Stimulated activated CD4-positive, alpha-beta T cell treated with anti-CD3 and anti-CD28 coated beads, Interleukin-1b, Interleukin-23, amount 100 ng/mL, for 1 hour (primary cell): ENCODE measurements at places on chromosomes 2 and 18.

DNA sequence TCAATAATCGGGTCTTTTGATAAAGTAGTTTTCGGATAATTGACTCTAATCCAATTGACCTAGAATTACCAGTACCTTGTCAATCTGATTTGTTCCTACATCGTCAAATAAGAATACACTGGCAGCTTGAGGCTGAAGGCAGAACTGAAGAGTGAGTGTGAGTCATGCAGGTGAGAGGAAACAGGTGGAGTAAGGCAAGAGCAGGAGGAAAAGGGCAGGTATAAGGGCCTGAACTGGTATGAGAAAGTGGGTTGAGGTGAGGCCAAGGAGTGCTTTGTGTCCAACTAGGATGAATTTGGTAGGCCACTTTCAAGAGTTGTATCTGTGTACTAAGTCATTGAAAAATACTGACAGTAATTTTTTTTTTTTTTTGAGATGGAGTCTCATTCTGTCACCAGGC, 186.0 kb downstream of the ZNF385B start:
- no peak for DNase-seq

DNA sequence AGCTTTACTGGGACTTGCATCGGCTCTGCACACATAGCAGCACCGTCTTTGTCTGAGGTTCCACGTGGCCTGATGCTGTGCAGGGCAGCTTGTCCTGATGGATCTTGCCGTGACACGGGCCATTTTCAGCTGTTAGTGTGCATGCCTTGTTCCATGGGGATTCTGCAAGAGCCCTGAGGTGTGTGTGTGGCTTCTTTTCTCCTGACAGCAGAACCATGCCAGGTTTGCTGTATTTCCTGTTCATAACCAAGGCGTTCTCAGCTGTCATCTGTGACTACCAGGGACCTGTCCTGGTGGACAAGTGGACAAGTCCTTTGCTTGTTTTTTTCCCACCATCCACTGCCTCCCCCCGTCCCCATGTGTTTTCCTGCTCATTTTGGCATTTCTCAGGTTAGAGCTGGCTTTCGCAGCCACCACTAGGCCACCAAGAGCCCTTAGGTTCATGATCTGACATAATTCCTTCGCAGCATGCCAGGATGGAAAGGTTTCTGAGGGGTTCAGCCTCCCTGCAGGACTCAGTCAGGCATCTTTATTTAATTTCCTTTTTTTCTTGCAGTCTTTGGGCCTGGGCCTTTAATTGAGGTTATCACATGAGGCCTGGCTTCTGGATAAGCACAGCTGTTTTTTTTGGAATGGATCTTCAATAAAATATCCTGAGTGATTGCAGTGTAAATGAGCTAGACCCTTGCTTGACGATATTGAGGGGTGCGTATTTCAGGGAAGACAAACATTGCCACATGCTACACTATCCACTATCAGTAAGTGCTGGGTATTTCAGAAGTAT, 139.4 kb downstream of the NCK2 start:
- DNase-seq: no peak

GRCh38 chr2:25497229-25497917, 155.6 kb upstream of the DNMT3A start:
- DNase-seq: no peak

- DNase-seq: no peak
Observed at GRCh38 chr2:60605866-60606265, 52.4 kb upstream of the BCL11A start.

- DNase-seq: no peak
Observed at GRCh38 chr18:54260396-54261072, 8.8 kb upstream of the POLI start.

- DNase-seq: no peak
Observed at GRCh38 chr18:37471637-37472036, 94.0 kb downstream of the CELF4 start.

GRCh38 chr2:29259221-29259620, 144.0 kb downstream of the CLIP4 start:
- DNase-seq: no peak

GRCh38 chr2:227115761-227116160, 48.2 kb downstream of the COL4A4 start:
- DNase-seq: no peak

DNA sequence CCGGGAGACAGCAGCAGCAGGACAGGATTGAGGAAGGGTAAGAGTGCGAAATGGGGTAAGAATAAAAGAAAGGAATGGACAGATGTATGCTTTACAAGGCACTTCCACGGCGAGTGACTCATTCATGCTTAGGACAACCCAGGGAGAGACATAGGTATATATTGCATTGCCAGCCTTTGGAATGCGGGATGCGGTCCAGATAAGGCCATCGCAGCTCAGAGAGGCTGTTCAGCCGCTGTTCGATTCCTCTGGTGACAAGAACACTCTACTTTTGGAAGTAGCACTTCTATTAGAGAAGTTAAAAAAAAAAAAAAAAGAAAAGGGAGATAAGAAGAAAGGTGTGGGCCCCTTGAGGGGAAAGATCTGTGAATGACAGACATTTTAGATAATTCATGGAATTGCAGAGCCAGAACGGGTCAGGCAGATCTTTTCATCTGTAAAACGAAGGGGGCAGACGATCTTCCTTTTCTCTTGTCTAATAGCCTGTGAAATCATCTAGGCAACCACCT, 819 bp upstream of the NCOA1 start:
- DNase-seq: no peak

- no peak for DNase-seq
Observed at GRCh38 chr2:137924019-137924418, 40.3 kb upstream of the HNMT start.

DNA sequence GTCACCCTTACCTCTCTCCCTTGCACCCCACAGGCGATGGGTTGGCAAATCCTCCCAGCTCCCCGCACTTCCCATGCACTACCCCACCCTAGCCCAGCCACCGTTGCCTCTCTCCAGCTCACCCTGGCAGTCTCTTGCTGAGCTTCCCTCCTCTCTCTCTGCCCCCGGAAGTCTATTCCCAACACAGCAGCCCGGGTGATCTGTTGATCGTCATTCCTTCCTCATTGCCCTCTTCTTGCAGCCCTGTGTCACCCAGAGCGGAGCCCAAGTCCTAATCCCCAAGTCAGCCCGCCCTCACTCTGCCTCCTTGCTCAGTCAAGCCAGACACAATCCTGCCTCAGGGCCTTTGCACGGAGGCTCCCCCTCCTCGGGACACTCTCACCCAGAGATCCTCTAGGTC, 55.2 kb downstream of the CIB4 start:
- DNase-seq: no peak

DNA sequence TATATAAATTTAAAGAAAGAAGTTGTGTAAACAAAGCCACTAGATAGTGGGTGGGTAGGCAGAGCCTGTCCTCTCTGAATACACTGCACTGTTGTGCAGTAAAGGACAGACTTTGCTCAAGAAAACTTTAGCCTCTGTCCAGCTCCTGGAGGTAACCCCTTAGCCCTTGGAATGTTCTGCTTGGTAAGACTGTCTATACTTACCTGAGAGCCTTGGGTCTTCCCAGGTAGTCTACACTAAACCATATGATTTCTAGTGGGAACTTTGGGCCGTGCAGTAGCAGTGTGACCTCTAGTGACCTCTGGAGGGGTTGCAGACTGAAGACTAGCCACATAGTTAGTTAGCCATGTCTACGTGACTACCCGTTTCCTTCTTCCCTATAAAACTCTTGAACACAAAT, 678.3 kb upstream of the NRXN1 start:
- no peak for DNase-seq

DNA sequence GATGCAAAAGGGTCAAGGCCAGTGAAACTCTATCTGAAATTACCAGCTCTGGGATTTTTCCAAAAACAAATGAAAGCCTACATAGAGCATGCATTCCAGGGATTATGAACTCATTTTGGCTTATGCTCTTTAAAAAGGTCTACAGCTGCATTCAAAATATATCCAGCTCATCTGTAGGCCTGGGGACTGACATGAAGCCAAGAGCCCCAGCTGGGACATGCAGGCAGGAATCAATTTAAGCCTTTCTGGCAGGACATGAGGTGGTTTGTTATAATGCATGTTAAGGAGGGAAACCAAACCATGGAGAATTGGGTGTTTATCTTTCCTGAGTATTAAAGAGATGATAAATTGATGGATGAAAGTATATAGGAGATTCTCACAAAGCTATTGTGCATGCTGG, 164.5 kb downstream of the RBM43 start:
- no peak for DNase-seq

DNA sequence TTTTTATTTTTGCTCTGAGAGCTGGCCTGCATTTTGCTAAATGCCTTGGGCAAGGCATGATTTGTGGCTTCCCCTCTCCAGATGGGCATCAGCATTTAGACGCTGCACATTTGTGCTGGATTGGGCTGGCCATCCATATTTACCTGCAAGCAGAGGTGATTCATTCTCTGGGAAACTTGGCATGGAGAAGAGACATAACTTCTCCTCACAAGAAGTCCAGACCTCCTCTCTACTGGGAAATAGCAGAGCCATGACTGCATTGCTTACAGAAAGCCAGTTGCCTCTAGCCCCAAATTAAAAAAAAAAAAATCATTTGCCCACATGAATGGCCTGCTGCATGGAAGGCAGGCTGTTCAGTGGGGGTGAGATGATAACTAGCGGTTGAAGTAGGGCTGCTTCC, 120.1 kb downstream of the ACTR3 start:
- DNase-seq: no peak

- no peak for DNase-seq
Observed at GRCh38 chr2:172571245-172571644, 15.4 kb downstream of the PDK1 start.

DNA sequence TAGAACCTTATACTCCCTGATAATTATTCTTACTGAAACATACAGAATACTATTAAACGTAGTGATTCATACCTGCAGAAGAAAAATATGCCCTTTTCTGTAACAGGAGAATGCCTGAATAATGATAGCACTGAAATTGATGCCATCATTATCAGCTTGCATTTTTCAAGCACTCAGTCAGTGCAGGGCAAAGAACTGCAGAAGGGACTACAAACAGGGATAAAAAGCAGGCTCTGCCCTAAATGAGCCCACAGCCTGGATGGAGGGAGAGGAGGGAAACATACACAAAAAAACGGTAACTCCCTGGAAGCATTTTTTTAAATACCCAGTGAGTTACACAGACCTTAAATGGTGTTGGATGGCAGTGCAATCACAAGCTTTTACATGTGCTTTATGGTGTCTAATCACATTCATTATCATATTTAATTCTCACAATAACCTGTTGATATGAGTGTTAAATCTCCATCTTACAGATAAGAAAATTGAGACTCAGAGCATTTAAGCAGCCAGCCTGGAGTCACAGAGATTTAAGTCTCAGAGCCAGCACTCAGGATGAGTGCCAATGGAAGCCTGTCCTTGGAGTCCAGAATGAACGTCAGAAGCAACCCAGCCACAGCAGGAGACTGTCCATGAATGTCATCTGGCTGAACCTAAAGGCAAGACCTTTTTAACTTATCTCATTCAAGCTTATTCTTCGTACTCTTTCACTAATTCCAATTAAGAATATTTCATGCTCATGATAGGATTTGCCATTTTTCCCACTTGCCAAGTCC, 139.3 kb upstream of the CTNNA2 start:
- DNase-seq: no peak

GRCh38 chr18:79680100-79680879, 687 bp downstream of the CTDP1 start:
- no peak for DNase-seq

GRCh38 chr18:26386441-26386840, 160.2 kb downstream of the TAF4B start:
- no peak for DNase-seq

- no peak for DNase-seq
Observed at GRCh38 chr2:64036034-64036705, 16.9 kb upstream of the VPS54 start.

DNA sequence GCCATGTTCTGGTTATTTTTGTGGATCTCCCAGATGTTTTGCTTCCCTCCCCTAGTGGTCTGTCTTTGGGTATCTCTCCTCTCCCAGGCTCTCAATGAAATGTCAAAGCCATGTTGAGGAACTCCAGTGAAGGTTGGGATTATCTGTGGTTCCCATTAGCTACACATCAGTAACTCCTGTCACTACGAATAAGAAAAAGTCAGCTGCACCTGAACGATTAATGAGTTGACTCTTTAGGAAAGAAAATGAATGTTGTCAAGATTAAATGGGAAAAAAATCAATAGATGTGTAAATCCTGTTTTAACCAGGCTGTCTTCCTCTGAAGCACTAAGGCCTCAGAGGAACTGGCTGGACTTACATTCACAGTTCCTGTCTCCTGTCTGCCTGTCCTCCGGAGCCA, 94.0 kb upstream of the DAPL1 start:
- DNase-seq: no peak

DNA sequence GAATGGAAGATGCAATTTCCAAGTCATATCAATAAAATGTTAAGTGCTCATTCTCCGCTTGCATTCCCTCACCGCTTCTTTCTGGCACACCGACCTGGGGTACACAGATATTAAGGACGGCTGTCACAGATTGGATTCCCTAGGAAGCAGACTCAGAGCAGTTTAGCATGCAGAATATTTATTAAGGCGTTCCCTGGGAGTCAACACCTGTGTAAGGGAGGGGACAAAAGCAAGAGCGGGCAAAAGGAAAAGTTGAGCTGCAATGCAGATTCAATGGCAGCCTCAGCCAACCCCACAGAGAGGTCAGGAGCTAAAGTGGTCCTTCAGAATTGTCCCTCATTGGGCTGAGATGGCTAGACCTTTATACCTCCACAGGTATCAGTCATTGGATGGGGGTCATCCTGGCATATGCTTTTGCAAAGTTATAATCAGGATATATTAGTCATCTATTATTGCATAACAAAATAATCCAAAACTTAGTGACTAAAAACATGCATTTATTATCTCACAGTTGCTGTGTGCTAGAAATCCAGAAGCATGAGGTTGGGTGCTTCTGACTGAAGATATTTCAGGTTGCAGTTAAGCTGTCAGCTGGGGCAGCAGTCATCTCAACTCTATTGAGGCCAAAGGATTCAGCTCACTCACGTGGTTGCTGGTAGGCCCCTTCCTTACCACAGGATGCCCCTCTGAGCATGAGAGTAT, 27.0 kb upstream of the INO80D start:
- DNase-seq: no peak

DNA sequence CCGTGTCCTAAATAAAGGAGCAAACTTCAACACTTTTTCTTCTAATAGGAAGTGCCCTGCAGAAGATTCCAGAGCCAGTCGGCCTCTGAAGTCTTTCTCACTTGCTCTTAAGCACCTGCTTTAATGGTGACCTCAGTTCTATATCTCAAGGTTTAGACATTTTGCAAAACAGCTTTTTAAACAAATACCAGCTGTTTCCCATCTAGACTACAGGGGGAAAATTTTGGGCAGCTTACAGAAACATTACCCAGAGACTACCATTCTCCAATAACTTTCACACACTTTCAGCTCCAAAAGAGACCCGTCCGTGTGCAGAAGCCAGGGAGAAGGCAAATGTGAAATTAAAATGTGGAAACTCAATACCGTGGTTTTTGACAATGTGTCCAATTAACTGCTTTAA, 285.3 kb upstream of the CCDC68 start:
- no peak for DNase-seq
